G401 (cell line): ENCODE measurements at places on chromosomes 16 and 17. TPM values are rescaled to one million over a fixed set of nuclear protein-coding genes. Genes with fewer than 3 reads are reported as not detected.

UTS2R gene
- 1.5 TPM in 1 of 2 replicates, not detected in the other for total RNA-seq

ACE gene
- total RNA-seq: 1.1 and 2.4 TPM in 2 replicates

SLC5A11 gene
- 0.18 TPM in 1 of 2 replicates, not detected in the other for total RNA-seq

PRR29 gene
- 1.1 and 3.1 TPM in 2 replicates for total RNA-seq

MINK1 gene
- total RNA-seq: 33.8 and 48.3 TPM in 2 replicates

ZG16B gene
- total RNA-seq: not detected in 2 replicates

CACNG5 gene
- total RNA-seq: not detected in 2 replicates

GRCh38 chr16:50430076-50430475, 61.3 kb upstream of the BRD7 start:
- no peak for DNase-seq

- no peak for DNase-seq
Observed at GRCh38 chr16:77540646-77541045, 105.8 kb upstream of the ADAMTS18 start.

- no peak for DNase-seq
Observed at GRCh38 chr16:84380405-84380804, 12.1 kb downstream of the ATP2C2 start.

GRCh38 chr17:34917381-34917780, 43.9 kb downstream of the CCT6B start:
- DNase-seq: peak; percentile 91

DNA sequence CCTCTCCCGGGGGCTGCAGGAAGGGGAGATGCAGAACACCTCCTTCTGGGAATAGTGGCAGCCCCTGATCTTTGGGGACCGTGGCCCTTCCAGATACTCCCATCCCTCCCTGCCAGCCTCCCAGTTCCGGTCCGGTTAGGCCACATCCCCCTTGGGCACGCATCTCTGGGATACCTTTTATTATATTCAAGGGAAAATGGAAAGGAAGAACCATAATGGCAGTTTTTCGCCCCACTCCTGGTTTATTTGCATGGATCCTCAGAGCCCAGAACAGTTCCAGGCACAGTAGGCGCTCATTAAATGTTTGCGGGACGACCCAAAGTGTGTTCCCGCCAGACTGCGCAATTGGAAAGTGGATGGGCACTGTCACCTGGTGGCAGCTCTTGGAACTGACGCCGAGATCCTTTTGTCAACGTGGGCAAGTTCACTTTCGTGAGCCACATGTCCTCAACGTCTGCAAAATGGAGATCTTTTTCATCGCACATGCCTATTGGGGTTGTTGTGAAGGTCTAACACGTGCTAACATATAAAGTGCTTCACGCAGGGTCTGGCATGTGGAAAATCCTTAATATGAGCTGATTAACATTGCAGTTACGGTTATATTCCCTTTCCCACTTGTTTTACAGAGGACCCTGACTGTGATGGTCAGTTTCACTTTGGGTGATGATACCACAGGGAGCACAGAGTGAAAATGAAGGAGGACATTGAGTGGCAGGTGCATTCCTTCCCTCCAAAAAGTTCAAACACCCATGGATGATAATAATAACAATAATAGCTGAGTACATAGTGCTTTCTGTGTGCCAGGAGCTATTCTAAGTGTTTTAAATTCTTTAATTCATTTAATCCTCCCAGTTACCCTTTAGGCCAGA, 1.7 kb upstream of the GPRC5B start:
- DNase-seq: peak; percentile 83

DNA sequence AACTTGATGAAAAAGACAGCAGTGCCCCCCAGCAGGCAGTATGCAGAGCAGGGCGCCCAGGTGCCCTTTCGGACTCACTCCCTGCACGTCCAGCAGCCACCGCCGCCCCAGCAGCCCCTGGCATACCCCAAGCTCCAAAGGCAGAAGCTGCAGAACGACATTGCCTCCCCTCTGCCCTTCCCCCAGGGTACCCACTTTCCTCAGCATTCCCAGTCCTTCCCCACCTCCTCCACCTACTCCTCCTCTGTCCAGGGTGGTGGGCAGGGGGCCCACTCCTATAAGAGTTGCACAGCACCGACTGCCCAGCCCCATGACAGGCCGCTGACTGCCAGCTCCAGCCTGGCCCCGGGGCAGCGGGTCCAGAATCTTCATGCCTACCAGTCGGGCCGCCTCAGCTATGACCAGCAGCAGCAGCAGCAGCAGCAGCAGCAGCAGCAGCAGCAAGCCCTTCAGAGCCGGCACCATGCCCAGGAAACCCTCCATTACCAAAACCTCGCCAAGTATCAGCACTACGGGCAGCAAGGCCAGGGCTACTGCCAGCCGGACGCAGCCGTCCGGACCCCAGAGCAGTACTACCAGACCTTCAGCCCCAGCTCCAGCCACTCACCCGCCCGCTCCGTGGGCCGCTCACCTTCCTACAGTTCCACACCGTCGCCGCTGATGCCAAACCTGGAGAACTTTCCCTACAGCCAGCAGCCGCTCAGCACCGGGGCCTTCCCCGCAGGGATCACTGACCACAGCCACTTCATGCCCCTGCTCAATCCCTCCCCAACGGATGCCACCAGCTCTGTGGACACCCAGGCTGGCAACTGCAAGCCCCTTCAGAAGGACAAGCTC, 43.2 kb downstream of the SREBF1 start:
- no peak for DNase-seq

DNA sequence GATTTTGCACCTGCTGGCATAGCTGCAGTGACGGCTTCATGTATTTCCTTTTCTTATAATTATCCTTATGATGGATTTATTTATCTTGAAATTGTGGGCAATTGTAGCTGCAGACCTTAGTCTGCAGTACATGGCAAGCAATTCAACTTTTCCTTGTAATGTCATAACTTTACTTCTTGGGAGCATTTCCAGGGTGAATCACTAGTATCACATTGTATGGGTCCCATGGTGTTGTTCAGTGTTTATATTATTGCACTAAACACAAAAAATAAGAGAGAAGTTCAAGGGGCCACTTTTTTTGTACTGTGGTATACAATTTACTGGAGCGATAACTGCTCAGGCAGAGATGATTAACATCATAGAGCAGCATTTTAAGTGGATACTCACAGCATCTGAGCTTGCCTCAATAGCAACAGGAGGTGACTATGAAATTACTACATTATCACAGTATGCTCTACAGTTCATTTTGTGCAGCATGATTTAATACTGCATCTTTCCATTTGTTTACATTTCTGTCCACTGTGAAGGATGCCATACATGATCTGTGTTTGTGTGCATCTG, 169.5 kb downstream of the STX8 start:
- DNase-seq: no peak

- no peak for DNase-seq
Observed at GRCh38 chr17:29615048-29615385, 7.7 kb downstream of the CORO6 start.

GRCh38 chr17:31512796-31513195, 121.3 kb downstream of the RAB11FIP4 start:
- DNase-seq: no peak

GRCh38 chr16:26727848-26728247, 338.9 kb upstream of the C16orf82 start:
- no peak for DNase-seq

DNA sequence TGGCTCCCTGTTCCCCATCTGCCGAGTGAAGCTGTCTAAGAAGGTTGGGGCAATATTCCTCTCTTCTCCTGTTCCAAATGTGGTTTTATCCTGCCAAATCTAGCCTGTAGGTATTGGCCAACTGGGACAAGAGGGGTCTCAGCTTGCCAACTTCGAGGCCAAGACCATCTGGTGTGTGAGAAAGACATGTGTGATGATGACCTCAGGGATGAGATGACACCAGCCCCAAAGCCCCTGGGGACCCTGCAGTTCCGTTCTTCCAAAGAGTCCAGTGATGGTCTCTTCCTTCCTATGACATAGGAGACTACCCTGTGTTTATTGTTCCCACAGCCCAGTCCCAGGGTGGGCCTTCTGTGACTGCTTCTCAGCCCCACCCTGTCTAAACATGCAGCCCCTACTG, 34.8 kb upstream of the ADAMTS18 start:
- peak; percentile 100 for DNase-seq

- no peak for DNase-seq
Observed at GRCh38 chr16:74474416-74474815, 53.1 kb upstream of the CLEC18B start.

- no peak for DNase-seq
Observed at GRCh38 chr17:16448490-16448889, 33.1 kb downstream of the TRPV2 start.

- peak; percentile 17 for DNase-seq
Observed at GRCh38 chr17:76893623-76894334, 25.6 kb downstream of the MGAT5B start.

DNA sequence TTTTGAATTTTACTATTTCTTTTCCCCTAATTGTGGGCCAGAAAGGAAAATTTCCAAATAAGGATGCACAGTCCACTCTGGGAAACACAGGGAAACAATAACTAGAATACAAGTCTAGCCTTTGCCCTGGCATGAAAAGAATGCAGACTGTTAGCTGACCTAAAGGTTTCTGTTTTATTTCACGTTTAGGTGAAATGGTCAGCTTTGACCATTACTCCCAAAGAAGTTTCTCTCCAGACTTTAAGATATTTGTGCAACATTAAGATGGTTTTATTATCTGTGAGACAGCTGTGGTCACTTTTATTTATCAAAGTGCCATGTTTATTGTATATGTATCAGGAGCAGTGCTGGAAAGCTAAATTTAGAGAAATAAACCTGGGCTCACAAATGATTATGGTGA, 163.9 kb downstream of the SPECC1 start:
- no peak for DNase-seq

DNA sequence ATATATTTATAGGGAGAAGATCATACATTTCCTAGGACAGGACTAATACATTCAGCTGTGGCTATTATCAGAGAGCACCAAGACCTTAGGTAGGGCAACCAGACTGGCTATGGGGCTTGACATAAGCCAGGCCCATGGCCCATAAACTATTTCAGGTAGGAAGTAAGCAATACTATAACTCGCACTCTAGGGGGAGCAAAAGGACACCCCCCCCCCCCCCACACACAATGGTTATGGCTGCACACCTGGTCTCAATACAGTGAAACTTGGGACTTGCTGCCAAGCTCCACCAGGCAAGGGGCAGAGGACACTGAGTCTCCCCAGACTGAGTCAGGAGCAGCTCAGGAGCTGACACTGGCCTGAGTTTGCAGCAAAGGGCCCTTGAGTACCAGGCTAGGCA, 348.9 kb upstream of the ASIC2 start:
- DNase-seq: no peak

DNA sequence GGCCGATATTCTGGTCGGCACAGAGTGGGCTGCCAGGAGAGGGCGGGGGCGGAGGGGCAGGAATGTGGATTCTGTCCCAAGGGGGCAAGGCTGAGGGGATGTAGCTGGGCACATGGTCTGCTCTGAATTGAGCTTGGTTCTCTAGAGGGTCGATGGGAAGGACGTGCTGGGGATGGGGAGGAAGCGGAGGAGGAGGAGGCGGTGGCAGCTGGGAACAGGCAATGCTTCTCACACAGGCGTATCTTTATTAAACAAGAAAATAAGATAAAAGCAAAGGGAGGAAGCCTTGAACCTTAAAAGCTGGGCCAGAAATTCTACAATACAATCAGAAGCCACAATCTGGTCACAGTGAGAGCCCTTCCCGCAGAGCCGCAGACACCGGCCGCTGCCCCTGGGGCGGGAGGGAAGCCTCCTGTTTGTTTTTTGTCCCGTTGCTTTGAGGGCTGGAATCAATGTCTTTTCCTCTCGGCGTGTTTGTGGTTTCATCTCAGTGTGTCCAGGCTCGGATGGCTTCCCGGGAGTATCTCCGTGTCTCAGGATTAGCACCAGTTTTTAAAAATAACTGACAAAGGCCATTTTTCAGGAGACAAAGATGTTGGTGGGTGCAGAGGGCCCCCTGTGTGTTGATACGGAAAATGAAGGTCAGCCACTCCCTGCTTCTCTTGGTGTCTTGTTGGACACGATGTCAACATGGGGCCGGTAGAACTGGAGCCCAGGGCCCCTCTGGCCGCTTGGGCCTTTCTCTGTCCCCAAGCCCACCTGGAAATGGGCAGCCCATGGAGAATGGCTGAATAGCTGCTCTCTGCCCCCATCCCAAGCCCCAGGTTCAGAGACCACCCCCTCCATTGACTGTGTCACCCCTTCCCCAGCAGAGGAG, 12.3 kb upstream of the SLC7A5 start:
- no peak for DNase-seq

- DNase-seq: no peak
Observed at GRCh38 chr16:70378869-70379493, 32.3 kb downstream of the DDX19A start.

GRCh38 chr17:48162946-48163506, 55.5 kb downstream of the SNX11 start:
- no peak for DNase-seq

DNA sequence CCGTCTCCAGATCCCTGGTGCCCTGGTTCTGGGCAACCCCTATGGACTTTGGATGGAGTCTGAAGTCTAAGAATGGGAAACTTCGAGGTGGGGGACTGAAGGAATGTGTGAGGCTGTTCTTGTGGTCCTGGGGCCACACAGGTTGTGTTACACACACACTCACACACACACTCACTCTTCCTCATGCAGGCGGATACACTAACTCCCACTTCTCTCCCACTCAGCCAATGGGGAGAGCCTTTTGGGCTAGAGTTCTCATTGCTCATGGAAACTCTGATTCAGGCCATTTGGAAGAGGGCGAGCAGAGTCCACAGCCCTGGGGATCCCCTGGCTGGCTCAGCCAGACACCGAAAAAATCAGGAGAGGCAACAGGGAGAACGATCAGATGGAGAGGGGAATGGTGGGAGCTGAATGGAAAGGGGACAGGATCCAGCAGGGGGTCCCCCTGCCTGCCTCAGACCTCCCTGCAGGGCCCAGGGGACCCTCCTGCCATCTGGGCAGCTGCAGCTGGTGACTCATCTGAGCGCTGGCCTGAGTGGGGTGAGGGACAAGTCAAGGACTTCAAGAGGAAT, 9.1 kb downstream of the IGFBP4 start:
- DNase-seq: no peak

DNA sequence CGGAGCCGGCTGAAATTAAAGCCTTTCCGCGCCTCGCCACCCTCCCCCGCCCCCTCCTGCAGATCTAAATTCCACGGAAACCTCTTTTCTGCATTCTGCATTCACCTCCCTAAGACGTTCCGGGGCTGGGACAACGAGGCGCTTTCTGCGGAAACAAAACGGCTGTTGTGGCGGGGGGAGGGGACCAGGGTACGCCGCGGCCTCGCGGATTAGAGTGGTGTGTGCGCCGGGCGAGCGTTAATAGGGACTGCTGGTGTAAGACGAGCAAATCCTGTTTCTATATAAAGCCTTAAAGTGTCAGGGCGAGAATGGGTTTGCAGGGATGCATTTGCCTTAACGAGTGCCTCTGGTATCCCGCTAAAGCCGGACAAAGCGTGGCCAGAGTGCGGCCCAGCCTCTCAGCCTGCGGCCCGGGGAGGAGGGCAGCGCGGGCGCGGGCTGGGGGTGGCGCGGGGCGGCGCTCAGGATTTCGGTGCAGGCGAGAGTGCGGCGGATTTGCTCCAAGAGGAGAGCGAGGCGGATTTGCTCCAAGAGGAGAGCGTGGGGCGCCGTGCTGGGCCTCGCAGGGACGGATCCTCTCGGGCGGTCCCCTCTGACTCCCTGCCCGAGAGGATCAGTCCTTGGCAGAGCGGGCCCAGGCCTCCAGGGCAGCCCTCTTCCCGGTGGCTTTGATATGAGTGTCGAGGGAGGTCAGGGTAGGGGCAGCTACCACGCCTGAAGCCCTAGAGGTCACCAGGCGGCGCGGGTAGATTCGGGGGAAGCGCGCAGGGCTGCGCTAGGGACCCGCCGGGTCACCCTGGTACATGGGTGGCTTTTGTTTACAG, 5.1 kb downstream of the BAHCC1 start:
- peak; percentile 61 for DNase-seq

- no peak for DNase-seq
Observed at GRCh38 chr16:27566417-27566816, 16.5 kb downstream of the KATNIP start.
